ENCODE measurements at places on chromosomes 13 and 19.

- DNase-seq, result no peak
Measured at GRCh38 chr13:113979791-113980471, 6.1 kb upstream of the C13orf46 start.

DNA sequence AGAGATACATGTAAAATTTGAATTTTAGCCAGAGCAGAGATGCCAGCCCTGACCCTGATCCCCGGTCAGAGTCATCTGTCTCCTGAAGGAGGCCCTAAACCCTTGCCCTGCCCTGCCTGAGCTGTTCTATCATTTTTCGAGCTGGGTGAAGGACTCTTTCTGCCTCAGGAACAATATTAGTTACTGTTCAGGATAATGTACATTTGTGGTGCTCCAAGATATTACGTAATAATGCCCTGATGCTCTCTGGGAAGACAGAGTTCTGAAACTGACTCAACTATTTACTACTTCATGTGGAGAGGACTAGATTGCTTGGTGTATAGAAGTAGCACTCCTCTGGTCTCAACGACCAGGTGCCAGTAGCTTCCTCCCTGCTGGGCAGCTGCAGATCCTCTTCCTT, 37.9 kb upstream of the UBL3 start:
- DNase-seq, result no peak

- no peak for DNase-seq
Measured at GRCh38 chr19:45553464-45553863, 31.1 kb downstream of the OPA3 start.

DNA sequence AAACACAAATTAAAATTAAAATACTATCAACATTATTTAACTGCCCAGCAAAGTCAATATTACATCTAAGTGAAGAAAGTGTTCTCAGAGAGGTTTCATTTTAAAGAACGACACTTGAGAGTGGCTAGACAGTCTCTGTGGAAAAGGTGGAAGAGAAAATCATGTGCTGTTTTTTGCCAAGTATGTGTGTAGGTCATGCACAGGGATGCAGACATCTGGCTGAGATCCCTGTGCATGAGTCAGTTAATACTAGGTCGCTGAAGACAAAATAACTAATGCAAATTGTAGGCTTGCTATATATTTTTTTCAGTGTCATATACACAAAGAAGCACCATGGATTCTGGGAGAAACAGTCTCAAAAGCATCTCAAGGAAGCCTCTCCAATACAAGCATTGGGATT, 44.3 kb upstream of the ENOX1 start:
- DNase-seq, result no peak

GRCh38 chr19:6209233-6209632, 70.5 kb downstream of the MLLT1 start:
- DNase-seq, result no peak

- no peak for DNase-seq
Measured at GRCh38 chr19:55384131-55384919, at the start of gene TMEM238. TMEM238 (minus strand) TSS chr19:55384292; CDS start chr19:55384259, 33 bp downstream.

DNA sequence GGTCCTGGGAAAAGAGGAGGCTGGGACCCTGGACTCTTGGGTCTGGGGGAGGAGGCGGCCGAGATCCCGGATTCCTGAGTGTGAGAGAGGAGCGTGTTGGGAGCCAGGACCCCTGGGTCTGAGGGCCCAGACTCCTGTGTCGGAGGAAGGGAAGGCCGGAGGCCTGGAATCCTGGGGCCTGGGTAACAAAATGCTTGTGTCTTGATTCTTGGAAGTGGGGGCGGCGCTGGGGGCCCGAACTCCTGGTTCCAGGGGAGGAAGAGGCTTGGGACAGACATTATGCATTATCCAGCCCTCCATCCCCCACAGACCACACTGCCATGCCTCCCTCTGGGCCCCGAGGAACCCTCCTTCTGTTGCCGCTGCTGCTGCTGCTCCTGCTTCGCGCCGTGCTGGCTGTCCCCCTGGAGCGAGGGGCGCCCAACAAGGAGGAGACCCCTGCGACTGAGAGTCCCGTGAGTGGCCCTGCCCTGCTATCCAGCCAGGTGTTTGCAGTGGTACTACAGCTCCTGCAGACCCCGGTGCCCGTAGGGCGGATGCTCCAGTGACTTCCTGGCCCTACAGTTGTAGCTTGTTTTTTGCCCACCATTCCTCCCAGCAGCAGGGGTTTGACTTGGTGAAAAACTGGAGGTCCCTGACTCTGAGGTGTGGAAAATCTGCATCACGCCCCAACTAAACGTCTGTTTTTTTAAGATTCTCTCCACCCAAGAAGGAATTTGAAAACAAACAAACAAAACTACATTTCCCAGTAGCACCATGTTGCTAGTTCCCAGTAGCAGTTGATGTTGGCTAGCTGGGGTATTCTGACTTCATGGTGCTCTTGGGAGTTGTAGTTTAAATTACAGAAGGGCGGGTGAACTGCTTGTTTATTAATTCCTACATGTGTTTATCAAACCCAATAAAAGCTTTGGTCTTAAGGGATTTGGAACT, 630 bp downstream of the NUCB1 start:
- DNase-seq, result no peak

- no peak for DNase-seq
Measured at GRCh38 chr19:2207991-2208860, 27.9 kb downstream of the PLEKHJ1 start.

DNA sequence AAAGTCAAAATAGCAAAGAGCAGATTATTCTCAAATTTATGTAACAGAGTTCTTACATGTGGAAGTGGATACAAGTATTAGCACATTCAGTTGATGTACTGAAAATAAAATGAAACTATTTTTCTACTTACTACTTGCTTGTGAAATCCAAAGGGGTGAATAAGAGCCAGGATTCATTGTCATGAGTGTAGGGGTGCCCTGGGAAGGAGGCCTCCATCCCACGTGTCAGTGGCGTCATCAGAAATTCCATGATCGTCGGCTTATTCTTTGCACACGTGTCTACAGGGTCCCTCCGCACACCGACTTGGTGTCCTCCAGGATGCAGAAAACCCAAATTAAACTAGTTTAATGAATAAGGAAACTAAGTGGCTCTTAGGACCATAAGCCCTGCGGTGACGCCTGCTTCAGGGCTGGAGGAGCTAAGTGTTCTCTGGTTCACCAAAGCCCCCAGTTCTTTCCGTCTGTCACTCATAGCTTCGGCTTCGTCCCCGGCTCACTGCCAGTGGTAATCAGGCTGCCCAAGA, 55.5 kb downstream of the IRS2 start:
- DNase-seq, result no peak

- no peak for DNase-seq
Measured at GRCh38 chr19:2602391-2603181, 99.9 kb downstream of the GNG7 start.

GRCh38 chr13:48370815-48371214, 42.1 kb downstream of the LPAR6 start:
- no peak for DNase-seq

DNA sequence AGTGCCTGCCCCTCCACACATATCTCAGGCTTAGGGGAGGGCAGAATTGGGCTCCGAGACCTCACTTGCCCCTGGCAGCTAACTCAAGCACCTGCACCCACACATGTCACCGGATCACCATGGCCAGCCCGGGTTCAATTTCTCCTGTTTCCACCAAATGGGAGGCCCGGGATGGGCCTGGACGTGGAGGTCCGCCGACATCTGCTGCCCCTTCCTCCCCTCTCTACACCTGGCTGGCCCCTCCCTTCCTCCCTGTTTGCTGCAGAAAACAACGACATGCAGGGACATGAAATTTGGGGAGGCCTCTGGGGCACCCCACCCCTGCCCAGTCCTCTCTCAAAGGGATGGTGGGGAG, 1.3 kb downstream of the PRKD2 start:
- DNase-seq, result no peak

DNA sequence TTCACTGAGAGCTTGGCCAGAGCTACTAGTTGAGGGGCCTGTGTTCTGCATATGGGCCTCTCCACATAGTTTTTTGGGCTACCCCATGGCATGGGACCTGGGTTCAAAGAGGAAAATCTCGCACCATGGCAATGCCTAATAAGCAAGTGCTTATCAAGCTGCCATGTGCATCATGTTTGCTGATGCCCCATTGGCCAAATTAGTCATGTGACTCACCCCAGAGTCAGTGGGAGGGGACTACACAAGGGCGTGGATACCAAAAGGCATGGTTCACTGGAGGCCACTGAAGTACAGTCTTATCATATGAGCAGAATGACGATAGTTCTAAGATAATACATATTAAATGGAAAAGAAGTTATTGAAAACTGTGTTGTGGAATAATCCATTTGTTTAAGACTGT, 214.8 kb downstream of the LMO7 start:
- no peak for DNase-seq

DNA sequence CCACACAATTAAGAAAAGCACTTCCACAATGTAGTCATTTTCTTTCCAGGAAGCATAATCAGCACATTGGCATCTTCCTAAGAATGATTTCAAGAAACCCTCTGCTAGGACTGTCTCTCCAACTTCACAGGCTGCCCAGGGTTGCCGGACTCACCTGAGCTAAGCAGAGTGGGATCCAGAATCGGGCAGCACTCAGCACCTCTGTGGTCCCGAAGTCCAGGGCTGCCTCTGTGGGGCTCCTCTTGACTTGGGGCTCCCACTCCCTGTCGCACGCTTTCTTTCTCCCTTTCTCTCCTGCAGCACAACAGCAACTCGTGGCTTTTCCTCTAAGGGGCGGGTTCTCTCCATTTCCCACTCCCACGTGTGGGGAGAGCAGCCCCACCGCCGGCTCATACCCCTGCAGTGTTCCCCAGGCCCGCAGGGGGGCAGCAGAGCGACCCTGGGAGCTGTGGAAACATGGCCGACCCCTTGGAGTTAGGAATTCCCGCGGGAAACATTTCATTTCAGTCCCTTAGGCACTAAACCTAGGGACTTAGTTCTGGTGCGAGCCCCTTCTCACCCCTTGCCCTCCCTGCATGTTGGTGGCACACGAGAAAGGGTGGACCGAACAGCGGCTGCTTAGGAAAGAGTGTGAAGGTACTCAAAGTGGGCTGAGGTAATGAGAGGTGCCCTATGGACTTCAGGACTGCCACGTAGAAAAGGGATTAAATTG, at the start of gene TMEM272:
TMEM272 (minus strand) TSS at position 316 of the 712 bp plus-strand sequence. CDS start 6,647 bp downstream, outside the sequence.
- DNase-seq, result no peak

GRCh38 chr19:45883881-45884681, 1.9 kb downstream of the IRF2BP1 start:
- no peak for DNase-seq

GRCh38 chr13:79427265-79427664, 21.2 kb upstream of the RBM26 start:
- DNase-seq, result no peak

DNA sequence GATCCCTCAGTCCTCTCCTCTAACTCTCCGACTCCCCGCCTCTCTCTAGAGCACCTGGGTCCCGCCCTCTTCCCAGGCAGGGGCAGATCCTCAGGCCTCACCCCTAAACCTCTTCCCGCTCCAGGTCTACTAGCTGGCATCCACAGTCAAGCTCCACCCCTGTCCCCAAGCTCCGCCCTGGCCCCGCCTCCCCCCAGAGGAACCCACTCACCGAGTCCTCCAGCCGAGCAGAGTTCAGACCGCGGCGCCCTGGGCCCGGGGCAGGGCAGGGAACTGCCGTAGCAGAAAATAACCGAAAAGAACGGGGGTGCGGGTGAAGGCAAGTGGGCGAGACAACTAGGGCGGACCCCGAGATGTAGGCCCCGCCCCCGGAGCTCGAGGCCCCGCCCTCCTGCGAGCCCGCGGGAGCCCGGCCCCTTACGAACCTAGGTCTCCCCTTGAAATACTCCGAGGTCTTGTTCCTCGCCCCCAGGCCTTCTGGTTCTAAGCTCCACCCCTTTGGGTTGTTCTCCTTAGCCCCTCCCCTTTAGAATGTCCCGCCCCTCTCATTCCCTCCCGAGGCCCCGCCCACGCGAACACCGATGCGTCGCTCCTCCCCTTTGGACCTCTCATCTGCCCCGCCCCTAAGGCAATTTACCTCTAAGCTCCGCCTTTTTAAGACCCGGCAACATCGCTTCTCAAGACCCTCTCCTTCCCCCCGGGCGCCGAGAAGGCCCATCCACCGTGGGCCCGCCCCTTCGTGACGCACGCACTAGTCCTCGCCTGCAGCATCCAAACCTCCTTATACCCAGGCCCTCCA, at the start of gene GGN:
GGN (minus strand) TSS at position 485 of the 799 bp plus-strand sequence. CDS start 773 bp downstream, outside the sequence.
- no peak for DNase-seq

- no peak for DNase-seq
Measured at GRCh38 chr19:54551293-54551692, 22.3 kb upstream of the LILRA2 start.

DNA sequence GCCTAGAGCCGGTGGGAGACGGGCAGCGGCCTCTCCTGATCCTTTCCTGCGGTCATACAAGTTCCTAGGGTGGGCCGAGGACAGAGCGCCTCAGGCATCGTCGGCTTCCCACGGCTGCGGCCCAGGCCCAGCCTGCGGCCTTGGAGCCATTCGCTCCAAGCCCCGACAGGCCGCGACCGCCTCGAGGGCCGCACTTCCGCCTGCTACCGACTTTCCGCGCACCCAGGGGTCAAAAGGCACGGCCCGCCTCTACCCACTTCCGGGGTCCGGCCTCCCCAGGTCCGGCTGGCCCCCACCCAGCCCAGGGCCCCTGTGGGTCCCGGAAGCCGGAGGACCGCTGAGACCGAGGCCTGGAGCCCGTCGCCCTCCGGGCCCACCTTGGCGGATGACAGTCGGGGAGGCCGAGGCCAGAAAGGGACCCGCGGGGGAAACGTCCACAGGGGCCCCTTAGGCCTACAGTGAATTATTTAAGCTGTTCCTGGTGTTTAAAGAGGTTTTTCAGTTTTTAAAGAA, 16.2 kb downstream of the ZIC2 start:
- DNase-seq, result no peak

DNA sequence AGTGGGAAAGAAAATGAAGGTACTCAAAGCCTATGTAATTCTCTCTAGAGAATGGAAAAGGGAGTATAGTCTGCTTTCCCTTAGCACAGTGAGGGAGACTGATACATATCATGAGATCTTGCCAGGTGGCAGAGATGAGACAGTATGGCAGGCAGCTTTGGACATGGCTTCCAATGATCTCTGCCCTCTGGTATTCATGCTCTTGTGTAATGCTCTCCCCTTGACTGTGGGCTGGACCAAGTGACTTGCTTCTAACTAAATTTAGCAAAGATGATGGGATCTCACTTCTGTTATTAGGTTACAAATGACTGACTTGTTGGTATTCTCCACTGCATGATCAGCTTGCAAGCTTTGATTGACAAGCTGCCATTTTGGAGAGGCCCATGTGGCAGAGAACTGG, 10.2 kb downstream of the ZNF132 start:
- DNase-seq, result no peak

- DNase-seq, result no peak
Measured at GRCh38 chr13:45554604-45555109, 60.9 kb downstream of the ERICH6B start.
